ENCODE measurements at places on chromosomes 4 and X.

DNA sequence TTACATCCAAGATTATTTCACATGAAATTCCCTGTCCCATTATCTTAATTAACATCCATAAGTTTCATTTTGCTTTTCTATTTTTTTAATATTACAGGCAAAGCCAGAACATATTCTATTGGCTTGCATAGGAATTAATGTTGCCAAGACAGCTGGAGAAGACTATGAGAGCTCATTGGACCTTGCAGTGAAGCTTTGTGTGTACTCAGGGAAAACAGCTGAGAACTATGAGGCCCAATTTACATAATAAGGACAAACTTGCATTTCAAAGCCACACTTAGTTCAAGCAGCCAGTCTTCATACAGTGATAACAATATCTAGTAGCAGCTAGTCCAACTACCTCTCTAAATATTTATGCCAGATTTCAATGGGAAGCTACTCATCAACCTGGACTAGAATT lies 134.4 kb downstream of the DDX53 start:
- DNase-seq, result no peak

GRCh38 chr4:172543249-172543648 lies 625.4 kb upstream of the GALNT7 start:
- DNase-seq, result no peak

DNA sequence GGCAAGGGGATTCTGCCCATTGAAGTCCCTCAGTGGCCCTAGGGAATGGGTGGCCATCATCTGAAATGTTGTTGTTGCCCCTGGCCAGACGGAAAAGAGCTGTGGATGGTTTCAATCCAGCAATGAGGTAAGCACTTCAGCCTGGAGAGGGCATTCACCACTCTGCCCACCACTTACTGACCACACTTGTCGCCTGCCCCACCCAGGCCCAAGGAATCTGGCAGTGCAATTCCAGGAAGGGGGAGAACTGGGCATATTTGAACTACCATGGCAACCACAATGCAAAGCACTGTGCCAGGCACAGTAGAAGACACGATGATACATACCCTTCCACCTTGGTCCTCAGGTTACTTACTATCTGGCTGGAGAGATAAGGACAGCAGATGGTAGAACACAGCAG lies 161.6 kb downstream of the PDGFRA start:
- no peak for DNase-seq

GRCh38 chr4:57124145-57124544 lies 14.0 kb upstream of the IGFBP7 start:
- DNase-seq, result no peak

GRCh38 chrX:47264483-47265173 lies 31.8 kb downstream of the USP11 start:
- DNase-seq, result no peak

All from NCI-H1694 (cell line).